ENCODE measurements at places on chromosomes 16 and 17.

- no peak for DNase-seq
Measured at GRCh38 chr17:78324391-78325075, 35.3 kb downstream of the SOCS3 start.

- DNase-seq: no peak
Measured at GRCh38 chr17:68612923-68613292, 11.7 kb upstream of the FAM20A start.

DNA sequence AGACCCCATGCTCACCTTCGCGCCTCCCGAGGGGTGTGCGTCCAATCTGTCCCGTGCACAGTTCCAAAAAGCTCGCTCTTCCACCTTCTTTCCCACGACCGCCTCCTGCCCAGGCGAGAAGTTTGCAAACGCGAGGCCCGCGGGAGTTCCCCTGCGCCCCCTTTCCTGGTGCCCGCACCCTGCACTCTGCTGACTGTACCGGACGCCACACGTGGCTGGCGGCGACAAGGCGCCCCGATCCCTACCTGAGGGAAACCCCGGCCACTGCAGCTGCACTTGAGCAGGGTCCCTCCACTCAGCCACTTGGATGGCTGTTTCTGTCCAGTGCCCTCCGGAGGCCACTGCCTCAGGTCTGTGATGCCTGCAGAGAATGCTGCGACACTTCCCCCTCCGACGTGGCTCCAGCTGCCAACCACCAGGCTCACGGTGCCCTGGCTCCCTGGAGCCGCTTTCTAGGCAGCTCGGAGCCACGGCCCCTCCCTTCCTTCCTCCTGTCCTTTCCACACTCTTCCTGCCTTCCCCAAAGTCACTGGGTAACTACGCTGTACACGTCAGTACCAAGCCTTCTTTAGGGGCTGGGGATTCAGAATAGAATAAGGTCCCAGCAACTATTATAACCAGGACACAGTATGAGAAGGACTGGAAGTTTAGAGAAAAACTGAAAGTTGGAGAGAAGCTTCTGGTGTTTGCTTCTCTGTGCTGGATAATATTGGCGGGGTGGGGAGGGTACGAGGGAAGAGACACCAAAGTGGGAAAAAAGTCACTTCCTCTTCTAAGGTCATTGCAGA, at the start of gene MLKL:
Gene MLKL, minus strand, starts transcription at position 425 of the 788 bp plus-strand sequence. CDS start 5,105 bp downstream, outside the sequence.
- no peak for DNase-seq

- DNase-seq: no peak
Measured at GRCh38 chr16:77509796-77510195, 75.0 kb upstream of the ADAMTS18 start.

- no peak for DNase-seq
Measured at GRCh38 chr17:58367461-58367860, 15.5 kb upstream of the SUPT4H1 start.

- no peak for DNase-seq
Measured at GRCh38 chr17:79031996-79032875, 8.3 kb downstream of the C1QTNF1 start.

DNA sequence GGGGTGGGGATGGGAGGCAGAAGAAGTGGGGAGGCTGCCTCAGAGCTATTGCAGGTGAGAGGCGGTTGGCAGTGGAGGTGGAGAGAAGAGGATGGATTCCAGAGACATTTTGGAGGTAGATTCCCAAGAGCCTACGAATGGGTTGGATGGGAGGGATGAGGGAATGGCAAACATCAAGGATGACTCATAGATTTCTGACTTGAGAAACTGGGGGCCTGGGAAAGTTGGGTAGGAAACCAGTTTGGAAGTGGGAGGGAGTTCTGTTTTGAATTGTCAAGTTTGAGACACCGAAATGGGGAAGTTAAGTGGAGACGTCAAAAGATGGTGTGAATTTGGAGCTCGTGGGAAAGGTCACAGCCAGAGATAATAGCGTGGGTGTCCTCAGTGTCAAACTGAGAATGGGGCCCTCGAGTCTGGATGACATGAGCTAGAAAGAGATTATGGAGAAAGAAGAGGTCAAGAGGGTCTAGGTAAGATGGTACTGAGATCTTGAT, 6.2 kb upstream of the CYLD start:
- no peak for DNase-seq

- DNase-seq: no peak
Measured at GRCh38 chr16:77723108-77723514, 797 bp downstream of the NUDT7 start.

DNA sequence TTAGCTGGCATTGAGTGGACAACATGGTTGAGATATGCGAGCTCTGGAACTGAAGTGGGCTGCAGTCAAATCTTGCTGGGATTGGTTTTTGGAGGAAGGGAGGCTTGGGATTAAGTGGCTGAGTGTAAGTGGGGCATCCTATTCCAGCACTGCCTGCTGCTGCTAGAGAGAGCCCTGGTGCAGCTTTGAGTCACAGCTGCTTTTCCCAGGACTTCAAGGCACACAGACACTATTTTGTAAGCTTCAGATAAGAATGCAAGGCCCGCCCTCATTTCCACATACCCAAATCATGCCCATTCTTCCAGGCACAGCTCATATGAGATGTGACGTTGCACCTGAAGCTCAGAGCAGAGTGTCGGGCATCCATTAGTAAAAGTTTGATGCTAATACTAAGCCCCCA, 10.2 kb upstream of the MAF start:
- no peak for DNase-seq

DNA sequence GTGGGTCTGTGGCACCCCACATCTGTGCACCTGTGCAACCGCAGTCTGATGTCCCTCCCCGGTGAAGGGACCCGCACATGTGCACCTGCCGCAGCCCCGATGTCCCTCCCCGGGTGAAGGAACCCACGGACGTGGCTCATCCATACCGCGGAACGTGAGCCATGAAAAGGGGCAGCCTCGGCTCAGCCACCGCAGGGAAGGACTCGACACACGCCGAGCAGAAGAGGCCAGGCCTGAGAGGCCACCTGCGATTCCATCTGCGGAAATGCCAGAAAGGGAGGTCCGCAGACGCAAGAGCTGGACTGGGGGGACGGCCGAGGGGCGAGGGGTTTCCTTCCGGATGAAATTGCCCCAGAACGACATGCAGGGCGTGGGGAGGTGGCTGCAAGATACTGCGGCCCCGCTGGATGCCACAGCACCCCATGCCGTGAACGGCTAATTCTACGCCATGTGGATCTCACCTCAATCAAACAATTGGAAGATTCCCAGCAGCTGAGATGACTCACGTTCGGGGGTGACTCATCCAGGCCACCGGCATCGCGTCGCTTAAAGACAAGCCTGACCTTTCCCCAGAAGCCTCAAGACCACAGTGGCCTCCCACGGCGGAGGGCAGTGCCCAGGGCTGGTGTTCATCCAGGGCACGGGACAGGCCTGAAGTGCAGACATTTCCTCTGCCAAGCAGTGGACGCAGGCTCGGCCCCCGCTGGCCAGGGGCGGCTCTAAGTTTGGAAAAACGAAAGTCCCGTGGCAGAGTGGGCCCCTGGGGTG, 21.0 kb downstream of the SOX8 start:
- no peak for DNase-seq

GRCh38 chr16:50842013-50842505, 100.2 kb downstream of the CYLD start:
- DNase-seq: no peak

DNA sequence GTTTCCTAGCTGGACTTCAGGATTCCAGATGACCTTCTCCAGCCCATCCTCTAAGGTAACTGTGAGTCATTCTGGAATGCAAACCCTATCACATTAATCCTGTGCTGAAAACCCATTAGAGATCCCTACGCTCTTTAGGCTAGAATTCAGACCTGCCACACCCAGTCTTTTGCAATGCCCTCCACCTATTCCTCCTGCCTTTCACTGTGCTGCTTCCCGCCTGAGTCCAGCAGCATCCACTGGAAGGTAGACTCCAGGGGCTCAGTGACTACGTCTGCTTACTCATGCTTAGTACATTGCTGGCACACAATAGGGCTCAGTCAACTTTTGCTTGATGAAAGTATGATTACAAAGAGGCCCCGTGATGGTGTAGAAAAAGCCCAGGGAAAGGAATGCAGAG, 121.1 kb downstream of the SPACA3 start:
- no peak for DNase-seq

- DNase-seq: no peak
Measured at GRCh38 chr16:12079412-12079965, 103.0 kb downstream of the SNX29 start.

- no peak for DNase-seq
Measured at GRCh38 chr16:79776243-79776847, 175.8 kb upstream of the MAF start.

DNA sequence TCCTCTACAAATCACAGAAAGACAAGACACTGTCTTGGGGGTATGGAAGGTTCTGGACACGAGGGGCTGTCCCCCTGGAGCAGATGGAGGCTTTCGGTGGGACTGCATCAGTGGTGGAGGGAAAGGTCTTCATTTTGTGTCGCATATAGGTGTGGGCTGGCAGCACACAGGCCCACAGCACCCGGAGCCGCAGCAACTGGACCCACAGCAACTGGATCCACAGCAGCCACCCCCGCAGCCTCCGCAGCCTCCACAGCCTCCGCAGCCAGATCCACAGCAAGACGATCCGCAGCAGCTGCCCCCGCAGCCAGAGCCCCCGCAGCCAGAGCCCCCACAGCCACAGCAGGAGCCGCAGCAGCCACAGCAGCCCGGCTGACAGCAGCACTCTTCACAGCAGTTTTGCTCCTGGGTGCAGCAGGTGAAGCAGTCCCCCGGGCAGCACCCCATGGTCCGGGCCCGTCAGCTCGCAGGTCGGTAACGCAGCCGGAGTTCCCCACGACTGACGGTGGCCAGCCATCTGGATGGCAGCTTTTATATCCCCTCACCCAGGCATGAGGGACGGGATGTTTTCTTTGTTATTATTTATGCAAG, at the start of gene KRTAP17-1:
Gene KRTAP17-1, minus strand, starts transcription at position 507 of the 591 bp plus-strand sequence. Its CDS starts 60 bp downstream, at position 447.
- DNase-seq: no peak

- no peak for DNase-seq
Measured at GRCh38 chr16:2333231-2333630, 7.3 kb downstream of the ABCA3 start.

DNA sequence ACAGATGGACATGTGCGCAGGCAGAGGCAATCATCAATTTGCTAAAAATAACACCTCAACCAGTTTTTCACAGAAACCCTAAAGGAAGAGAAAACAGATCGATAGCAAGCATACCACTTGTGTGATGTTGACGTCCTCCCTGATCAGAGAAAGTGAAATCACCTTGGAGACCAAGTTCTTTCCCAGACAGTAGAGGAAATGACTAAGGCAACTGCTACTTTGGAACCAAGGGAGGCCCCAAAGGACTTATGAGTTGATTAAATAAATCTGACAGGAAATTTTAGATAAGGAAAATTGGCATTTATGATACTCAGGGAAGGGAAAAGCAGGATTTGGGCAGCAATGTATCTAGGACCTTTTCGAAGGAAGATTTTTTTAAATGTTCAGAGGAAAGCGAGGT, 267.1 kb upstream of the ASIC2 start:
- DNase-seq: peak; percentile 17

GRCh38 chr16:58498341-58499091, 1.4 kb upstream of the NDRG4 start:
- no peak for DNase-seq

- no peak for DNase-seq
Measured at GRCh38 chr17:61325382-61326073, 74.1 kb upstream of the TBX2 start.

DNA sequence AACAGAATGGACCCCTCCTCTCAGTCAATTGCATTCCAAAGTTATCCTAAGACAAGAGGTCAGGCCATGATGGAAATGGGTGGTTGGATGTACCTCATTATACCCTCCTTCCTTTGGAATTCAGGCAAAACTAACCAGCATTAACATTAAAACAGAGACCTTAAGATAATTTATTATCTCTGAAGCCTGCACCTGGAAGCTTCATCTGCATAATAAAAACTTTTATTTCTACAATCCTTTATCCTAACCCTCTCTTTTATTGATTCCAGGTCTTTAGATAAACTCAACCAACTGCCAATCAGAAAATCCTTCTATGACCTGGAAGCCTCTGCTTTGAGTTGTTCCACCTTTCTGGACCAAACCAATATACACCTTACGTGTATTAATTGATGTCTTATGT, 49.0 kb downstream of the ACSM1 start:
- no peak for DNase-seq

DNA sequence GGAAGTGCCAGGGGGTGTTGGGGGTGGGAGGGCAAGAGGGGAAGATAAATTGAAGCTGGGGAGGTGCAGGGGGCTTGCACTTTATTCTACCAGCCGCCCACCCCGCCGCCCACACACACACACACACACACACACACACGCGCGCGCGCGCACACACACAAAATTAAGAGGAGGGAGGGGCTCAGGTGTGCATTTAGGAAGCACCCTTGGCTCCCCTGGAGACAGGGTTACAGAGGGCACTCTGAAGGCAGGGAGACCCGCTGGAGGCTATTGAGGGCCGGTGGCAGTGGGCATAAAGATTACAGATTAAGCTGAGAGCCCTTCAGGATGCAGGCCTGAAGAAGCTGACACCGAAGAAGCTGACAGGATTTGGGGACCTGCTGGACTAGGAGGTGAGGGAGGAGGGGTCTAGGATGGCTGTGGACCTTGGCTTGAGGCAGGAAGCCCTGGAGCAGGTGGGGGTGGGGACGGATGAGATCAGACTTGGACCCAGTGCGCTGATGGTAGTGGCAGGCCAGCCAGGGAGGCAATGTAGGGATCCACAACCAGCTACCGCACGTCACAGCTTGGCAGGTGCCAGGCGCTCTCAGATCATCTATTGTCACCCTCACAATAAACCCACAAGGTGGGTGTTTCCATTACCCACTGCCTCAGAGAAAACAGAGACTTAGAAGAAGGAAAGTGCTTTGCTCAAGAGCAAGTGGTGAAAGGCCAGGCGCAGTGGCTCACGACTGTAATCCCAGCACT, 772 bp upstream of the SAMD14 start:
- no peak for DNase-seq

All from AG04449 (cell line).